ENCODE measurements at places on chromosomes 7 and 10.
A peak's percentile ranks its signal among the peaks of the same experiment; 100 is the strongest.

DNA sequence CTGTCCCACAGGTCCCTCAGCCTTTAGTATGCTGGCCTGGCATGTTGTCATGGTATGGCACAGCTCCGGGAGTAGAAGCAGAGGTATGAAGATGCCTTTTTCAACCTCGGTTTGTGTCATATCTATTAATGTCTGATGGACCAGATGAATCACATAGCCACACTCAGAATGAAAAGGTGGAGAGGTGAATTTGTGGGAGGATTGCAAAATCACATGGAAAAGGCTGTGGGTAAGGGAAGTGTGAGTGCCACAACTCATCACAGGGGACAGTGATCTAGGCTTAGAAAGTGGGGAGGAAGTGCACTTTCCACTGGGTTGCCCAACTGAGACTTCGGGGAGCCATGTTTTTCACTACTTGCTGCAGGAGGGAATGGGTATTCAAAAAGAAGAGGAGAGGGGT is 190.7 kb downstream of the WDR11 start:
- no peak for DNase-seq

- DNase-seq: no peak
These were observed 12.3 kb downstream of the NOD1 start for GRCh38 chr7:30466266-30466665.

DNA sequence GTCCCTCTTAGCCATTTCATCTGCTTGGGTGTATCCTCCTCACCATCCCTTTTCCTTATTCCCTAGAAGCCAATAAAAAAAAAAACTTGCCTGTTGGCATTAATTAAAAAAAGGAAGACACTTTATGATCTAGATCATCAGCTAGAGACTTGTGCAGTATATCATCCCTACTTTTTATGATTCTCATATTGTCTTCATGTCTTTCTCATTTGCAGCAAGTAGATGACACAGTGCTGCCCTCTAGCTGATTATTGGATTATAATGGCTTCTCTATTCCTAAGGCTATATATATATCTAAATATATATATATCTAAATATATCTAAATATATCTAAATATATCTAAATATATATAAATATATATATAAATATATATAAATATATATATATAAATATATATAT is 272.4 kb upstream of the LRGUK start:
- DNase-seq: no peak

GRCh38 chr10:22229802-22230157 is 12.0 kb upstream of the EBLN1 start:
- no peak for DNase-seq

GRCh38 chr7:23295401-23295697 is 3.8 kb upstream of the MALSU1 start:
- DNase-seq: no peak

GRCh38 chr7:140034421-140034820 is 28.3 kb downstream of the PARP12 start:
- DNase-seq: no peak

DNA sequence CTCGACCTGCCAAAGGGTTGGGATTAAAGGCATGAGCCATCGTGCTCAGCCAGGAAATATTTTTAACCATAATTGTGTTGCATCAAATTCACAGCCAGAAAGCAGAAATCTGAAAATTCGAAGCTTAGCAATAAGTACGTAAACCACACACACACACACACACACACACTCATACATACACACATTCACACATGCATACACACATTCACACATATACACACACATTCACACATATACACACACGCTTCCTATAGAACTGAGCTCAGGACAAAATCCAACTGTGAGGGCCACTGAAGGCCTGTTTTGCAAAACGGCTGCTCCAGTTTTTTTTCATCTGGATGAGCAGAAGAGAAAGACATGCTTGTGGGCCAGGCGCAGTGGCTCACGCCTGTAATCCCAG is 25.0 kb upstream of the GTF2I start:
- no peak for DNase-seq

GRCh38 chr10:73931767-73932619 is 21.1 kb downstream of the PLAU start:
- DNase-seq: no peak

DNA sequence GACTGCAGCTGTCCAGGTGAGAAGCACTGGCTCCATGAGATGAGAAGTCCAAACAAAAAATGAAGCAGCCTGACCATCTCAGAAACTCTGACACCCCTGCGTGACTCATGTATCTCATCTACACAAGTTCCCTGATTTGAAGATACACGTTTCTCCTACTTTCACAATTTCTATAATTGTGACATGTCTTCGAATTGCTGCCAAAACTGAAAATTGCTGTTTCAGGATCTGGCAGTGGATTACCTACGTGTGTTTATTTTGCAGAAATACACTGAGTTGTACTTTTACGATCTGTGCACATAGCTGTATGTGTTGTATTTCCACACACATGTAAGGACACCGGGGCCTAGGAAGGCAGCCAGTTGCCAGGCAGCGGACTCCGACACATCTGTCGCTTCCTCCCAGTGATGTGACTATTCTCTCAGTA is 53.2 kb downstream of the LARP4B start:
- DNase-seq: no peak

DNA sequence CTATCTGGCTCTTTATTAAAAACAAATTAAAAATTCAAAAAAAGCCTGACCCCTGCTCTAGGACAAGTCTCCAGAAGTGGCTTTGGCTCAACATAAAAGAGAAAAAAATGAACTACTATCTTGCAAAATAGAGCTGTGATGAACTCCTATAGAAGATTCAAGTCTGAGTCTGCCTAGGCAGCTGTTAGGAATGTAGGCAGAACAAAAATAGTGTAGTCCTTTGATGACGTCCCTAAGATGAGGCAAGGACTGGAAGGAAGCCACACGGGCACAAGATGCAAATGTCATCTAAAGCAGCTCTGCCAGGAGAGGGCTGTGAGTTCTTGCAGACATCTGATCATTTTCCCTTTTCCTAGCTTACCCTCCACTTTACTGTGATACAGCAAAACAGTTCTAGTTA is 20.5 kb downstream of the ASNS start:
- DNase-seq: no peak

GRCh38 chr10:67242528-67242927 is 316.7 kb downstream of the LRRTM3 start:
- no peak for DNase-seq

DNA sequence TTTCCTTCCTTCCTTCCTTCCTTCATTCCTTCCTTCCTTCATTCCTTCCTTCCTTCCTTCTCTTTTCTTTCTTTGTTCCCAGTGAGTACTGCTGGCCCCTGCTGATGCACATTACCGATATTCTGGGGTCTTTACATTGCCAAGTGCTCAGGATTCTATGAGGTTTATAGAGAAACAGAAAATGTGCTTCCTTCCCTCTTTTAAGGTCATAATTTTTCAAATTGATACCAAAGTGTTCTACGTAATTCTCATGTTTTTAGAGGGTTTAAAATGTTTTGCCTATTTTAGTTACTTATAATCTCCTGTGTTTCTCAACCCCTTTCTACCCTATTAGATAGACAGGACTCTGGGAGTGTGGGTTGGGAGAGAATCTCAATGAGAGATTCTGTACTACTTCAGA is 291.2 kb downstream of the HDAC9 start:
- DNase-seq: no peak

GRCh38 chr7:43362652-43363034 is 220.3 kb upstream of the STK17A start:
- no peak for DNase-seq

DNA sequence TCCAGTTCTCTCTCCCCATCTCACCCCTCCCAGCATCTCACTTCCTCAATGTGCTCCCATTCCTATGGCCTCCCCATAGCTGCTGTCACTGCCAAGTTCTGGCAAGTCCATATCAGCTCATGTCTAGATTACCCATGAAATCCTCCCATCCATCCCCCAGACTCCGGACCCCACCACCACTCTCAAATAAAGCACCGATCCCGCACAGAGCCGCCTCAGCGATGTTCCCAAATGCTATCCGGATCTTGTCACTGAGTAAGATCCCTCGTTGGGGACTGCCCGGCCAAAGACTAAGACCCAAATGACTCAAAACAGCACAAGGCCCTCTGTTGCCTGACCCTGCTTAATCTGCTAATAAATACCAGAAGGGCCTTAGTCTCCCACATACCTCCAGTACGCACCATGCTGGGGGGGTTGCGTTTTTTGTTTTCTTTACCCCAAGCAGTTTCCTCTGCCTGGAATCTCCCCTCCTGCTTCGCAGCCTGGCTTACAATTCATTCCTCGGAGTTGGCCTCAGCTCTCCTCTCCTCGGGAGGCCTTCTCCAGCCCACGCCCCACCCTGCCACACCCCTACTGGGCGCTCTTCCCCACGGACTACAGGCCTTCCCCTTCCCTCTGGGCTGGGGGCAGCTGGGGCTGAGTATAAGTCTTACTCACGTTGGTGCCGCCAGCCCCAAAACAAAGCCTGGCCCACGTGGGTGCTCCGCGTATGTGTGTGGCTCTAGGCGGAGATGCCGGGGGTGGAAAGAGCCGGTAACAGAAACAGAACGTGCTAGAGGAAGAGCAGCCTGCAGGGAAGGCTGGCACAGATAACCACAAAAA is 1.8 kb upstream of the DUSP5 start:
- DNase-seq: peak; percentile 51

DNA sequence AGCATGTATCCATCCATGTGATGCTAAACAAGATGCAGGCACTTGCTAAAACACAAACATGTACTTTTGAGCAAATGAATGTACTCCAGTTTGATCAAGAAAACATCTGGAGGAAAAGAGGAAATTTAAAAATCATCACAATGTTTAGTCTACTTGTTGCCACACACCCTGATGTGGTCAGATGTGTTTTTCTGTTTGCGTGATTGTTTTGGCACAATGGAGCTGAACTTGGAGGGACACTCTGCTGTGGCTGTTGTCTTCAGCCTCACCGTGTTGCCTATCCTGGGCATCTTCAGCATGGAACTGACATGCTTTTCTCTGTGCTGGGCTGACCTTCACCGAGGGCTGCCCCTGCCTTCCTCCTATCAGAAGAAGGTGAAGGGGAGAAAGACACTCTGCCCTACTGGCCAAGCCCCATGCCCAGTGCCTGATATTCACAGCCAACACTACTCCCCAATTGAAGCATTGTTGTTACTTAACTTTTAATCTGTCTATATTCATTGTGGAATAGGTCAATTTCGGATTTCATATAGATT is 268.3 kb upstream of the IGFBP3 start:
- no peak for DNase-seq

DNA sequence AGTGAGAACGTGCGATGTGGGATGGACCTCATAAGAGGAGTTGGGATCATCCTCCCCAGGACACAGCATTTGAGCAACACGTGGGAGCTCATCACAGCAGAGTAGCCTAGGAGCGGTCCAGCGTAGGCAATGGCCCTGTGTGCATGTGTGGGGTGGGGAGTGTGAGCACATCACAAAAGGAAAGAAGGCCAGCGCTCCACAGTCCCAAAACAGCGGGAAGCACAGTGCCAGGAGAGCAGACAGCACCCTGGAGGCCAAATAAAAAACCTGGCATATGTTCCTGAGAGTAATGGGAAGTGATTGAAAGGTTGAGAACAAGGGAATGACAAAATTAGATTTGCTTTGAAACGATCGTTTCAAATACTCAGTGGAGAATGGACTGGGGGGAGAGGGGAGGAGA is 226.0 kb downstream of the C7orf25 start:
- no peak for DNase-seq

GRCh38 chr7:20206104-20206896 is 10.9 kb downstream of the MACC1 start:
- DNase-seq: no peak

DNA sequence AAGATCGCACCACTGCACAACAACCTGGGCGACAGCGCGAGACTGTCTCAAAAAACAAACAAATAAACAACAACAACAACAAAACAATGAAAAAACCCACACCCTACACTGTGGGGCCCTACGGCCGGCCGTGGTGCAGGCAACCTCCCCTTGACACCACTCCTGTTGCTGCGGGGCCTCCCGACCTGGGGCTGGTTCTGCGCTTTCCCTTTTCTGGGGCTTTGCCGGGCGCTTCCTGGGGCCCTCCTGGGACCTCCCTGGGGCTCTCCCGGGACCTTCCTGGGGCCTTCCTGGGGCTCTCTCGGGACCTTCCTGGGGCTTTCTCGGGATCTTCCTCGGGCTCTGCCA is 46.6 kb downstream of the INSIG1 start:
- peak; percentile 5 for DNase-seq

- DNase-seq: no peak
These were observed 654.6 kb downstream of the TNS3 start for GRCh38 chr7:46927131-46927810.

GRCh38 chr10:71268247-71268691 is 50.8 kb upstream of the SLC29A3 start:
- DNase-seq: no peak

DNA sequence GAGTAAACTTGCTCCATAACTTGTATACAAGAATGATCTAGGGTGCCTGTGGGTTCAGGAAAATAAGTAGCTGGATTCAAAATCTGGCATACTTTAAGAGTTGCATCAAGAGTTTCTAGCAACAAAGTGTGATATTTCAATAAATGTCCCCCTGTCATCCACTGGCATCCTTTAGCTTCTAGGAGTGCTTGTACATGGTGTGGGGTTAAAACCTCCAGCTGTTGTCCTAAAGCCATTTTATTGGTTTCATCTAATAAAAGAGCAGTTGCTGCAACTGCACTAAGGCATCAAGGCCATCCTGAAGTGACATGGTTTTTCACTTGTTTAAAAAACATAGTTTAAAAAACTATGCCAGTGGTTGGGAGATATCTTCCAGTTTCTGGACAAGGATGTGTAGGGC is 148.4 kb downstream of the INHBA start:
- DNase-seq: no peak

- no peak for DNase-seq
These were observed 129.2 kb upstream of the NRBF2 start for GRCh38 chr10:63003816-63004453.

- DNase-seq: peak; percentile 54
These were observed 2.9 kb upstream of the ADAM8 start for GRCh38 chr10:133279326-133280226.

DNA sequence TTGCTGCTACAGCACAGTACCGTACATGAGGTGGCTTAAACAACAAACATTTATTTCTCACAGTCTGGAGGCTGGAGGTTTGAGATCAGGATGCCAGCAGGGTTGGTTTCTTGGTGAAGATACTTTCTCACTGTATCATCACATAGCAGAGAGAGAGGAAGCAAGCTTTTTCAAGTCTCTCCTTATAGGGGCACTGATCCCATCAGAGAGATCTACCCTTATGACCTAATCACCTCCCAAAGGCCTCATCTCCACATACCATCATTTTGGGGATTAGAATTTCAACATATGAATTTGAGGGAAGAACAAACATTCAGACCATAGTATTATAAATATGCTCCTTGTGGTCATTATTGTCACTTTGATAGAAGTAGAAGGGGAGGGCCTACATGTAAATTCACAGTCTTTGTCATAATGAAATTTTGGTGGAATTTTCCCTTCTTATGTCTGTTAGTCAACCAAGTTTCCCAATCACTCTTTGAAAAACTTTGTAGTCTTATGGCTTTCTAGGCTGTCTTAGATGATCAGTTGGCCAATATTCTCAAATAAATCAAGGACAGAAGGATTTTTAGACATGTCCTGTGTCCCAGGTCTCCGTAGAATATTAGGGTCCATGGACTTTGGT is 606.2 kb downstream of the LRMDA start:
- no peak for DNase-seq

DNA sequence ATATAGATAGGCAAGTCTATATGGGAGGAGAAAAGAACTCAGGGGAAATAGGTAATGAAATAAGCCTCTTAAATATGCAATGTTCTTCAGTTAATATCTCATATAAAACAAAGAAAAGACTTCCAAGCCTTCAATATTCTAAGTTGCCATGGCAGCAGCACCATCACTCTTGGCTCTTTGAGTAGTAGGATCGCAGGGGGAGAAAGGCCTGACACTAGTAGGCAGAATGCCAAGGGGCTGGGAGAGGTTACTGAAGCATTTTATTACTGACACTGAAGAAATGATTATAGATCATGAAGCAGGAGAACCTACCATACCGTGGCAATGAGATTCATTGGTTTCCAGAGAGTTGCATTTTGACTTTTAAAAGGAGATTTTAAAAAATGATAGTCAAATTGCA is 193.9 kb downstream of the NXPH1 start:
- DNase-seq: no peak

Measured in CD4-positive, alpha-beta T cell treated with Interleukin-15 for 1 hour (primary cell).